ENCODE measurements at places on chromosomes 5 and 9.
A peak's percentile ranks its signal among the peaks of the same experiment; 100 is the strongest.

DNA sequence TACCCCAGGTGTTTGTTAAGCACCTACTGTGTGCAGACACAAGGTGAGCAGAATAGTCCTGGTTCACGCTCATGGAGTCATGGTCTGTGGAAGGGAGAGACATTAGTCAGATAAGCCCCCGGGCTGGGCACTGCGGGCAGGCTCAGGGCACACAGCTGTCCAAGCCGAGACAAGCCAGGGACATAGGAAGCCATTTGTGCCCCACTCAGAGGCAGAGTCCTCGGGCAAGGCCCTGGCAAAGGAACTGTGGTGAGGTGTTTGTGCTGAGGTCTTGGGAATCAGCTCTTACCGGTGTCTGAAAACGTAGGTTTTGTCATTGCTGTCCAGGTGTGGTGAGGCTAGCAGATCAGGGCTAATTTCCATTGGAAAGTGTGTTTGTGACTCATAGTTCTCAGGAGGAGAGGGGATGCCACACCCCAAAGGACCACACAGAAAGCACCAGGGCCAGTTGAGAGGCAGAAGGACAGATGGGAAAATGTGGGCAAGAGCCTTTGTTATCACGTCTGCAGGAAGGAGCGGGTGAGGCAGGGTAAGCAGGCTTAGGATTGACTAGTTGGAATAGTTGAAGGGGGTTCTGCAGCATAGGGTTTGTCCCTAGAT, 46.1 kb upstream of the NEURL1B start:
- DNase-seq: no peak

DNA sequence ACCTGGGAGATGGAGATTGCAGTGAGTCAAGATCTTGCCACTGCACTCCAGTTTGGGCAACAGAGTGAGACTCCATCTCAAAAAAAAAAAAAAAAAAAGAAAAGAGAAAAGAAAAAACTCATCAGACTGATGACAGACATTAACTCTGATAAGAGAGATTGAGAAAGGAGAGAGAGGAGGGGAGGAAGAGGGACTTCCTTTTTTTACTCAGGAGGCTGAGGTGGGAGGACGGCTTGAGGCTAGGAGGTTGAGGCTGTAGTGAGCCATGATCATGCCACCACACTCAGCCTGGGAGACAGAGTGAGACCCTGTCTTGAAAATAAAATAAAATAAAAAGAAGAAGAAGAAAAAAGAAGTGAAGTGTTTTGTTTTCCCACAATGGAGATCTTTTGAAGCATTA, 9.7 kb upstream of the MSMP start:
- DNase-seq: no peak

- no peak for DNase-seq
Measured at GRCh38 chr5:54769072-54769471, 216.3 kb downstream of the ESM1 start.

DNA sequence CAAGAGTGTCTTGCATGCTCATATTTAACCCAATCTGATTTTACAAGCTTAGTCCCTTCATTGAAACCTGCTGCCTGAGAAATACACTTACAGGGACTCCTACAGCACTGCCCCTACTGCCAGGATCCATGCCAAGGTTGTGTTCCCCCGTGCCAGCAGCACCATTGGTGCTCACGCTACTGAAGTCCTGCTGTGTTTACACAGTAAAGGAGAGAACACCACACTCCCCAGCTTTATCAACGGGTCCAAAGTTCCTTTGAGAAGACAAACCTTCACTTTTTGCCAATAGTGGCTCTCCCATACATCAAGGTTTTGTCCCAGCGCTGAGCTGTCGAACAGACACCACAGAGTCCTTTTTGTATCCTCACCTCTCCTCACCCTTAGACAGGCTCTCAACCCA, 155.1 kb upstream of the WWC1 start:
- no peak for DNase-seq

DNA sequence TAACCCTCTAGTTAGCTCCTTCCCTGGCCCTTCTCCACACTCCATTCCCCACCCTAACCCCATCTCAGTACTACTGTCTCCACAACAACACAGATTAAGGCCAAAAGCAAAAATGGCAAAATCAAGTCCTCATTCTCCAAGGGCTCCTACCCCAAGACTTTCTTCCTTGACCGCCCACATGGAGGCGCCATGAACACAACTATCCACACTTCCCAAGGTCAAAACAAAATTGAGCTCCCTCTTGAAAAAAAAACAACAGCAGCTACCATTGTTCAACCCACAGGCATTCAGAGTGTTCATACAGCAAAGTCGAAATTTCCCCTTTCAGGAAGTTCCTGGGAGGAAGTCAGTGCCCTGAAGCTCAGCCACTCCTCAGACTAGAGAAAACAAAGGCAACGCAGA, 54.4 kb downstream of the GNAQ start:
- DNase-seq: peak; percentile 86

All from common myeloid progenitor, CD34-positive (primary cell).